HT-29 (cell line): ENCODE measurements at places on chromosomes 3 and 15.

DNA sequence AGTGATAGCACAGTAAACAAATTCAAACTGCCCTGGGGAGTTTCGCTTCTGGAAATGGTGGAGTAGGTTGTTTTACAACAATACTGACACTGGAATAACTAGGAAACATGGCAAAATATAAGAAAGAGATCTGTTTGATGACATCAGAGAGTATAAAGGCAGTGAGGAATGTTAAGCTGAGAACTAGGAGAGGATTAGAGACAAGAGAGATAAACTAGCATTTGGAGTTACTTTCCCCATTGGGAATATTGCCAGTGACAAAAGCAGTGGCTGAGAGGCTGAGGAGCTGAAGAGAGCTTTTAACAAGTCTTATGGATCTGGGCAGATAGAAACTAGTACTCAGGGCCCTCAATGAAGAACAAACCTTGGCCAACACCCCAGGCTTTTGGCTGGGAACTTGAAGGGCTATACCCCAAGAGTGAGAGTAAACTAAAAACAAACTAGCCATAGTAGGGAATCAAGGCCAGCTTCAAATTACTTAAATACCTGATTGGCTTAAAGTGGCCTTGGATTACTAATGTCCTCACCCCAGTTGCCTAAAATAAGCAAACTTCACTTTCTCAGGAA lies 280.4 kb downstream of the KLF13 start:
- no peak for DNase-seq

DNA sequence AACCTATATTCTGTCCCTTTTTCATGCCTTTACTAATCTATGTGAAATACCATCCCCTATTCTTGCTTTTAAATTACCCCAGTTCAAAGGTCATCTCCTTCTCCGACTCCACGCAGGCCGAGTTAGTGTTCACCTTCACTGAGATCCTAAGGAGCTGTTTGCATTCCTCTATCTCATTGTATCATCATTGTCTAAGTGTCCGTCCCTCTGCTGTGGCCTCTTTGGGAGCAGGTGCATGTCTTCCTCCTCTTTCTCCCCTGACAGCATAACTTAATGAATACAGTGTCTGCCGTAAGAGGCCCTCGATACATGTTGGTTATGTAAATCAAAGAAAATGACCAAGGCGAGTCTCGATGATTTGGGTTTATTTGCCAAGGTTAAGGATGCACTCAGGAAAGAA lies 4.9 kb upstream of the PPP1R2 start:
- DNase-seq: no peak

GRCh38 chr15:60004846-60005351 lies 788 bp downstream of the FOXB1 start:
- DNase-seq: no peak

GRCh38 chr3:60307562-60308199 lies 943.6 kb downstream of the FHIT start:
- no peak for DNase-seq

DNA sequence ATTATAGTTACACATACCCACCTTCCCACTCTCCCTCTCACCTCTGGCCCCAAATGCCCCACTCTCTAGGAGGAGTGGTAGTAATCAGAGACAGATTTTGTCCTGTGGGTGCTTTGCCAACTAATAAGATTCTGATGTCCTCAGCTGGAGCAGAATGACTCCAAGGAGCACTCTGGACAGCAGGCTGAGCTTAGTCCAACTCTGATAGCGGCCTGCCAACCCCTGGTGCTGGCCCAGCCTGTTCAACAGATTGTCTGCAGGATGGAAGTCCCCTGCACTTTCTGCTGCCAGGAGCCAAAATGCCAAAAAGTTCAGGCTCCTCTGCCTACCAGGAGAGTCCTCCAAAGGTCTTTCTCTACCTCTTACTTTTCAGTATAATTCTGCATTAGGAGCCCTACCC lies 160.5 kb upstream of the UMPS start:
- DNase-seq: no peak

DNA sequence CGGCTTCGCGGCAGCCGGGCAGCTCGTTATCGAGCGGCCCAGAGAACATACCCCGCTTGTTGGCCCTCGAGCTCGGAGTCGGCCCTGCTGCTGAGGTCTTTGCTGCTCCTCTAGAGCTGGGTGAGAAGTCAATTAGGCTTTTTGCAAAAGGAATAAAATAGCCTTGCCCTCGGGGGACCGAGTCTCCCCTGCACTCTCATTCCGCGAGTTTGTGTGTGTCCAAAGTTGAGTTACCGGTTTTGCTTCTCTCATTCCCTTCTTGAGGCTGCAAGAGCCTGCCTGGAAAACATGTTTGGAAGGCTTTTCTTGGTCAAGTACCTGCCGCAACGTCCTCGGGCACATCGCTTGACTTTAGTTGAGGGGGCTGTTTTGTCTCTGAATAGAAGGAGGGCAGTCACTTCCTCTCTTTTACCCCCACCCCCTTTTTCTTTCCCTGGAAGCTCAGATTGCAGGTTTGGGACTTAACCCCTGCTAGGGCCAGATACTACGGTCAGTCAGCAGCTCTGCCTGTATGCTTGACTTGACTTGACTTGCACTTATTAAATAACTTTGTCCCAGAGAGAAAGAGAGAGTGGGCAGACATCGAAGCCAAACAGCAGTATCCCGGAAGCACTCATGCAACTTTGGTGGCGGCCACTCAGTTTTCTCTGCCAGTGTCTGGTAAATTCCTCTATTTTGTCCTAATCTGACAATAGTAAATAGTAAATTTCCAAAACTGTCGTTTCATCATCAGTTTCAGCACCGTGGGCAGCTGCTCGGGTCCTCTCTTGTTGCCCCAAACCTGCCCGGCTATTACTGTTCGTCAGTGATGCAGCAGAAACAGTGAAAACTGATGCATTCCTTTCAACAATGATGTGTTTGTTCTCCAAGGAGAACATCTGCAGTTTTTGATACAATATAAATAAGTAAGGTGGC lies 609 bp downstream of the RNF13 start:
- peak; percentile 74 for DNase-seq

DNA sequence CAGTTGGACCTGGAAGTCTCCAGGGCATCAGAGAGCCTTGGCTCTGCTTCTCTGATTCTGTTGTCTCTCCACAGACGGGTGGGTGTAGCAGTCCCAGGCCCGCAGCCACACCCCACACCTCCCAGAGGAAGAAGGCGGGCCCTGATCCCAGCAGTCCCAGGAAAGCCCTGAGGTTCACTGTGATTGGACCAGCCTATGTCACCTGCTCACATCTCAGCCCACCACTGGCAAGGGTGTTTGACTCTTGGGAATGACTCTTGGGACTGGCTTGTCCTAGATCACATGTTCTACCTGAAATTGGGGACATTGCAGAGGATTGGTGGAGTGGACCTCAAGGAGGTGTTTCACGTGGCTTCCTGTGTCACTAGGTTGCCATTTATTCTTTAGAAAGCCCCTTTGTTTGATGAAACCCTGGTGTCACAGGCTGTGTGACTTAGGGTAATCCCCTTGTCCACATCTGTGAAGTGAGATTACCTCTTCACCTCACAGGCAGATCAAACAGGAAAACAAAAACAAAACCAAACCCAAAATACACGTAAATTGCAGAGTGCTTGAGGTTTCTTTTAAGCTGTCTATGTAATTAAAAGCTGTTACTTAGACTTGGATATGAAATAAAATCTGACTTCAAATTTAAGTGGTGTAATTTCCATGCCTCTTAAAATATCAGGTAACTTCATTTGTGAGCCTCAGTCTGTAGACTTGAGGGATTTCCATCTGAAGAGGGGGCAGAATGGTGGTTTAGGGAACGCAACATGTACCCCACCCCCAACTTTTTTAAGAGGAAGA lies 26.7 kb downstream of the FLNB start:
- no peak for DNase-seq

DNA sequence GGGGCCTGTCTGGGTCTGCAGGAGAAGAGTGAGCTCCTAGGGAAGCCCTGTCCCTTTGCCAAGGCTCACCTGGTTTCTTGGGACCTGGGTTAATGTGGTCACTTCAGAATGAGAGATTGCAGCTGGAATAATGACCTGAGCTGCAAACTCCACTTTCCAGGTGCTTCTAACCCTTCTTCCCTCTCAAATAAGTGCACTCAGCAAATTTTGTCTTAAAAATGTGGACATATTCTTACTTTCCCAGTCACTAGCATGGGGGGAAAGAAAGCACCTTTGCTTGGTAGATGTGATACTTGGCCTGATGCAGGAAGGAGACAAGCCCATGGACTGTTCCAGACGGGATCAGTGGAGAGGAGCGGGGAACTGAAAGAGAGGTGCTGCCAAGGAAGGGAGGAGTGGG lies 38.9 kb upstream of the CDCP1 start:
- DNase-seq: no peak

GRCh38 chr3:1010228-1010627 lies 82.6 kb upstream of the CNTN6 start:
- DNase-seq: no peak

DNA sequence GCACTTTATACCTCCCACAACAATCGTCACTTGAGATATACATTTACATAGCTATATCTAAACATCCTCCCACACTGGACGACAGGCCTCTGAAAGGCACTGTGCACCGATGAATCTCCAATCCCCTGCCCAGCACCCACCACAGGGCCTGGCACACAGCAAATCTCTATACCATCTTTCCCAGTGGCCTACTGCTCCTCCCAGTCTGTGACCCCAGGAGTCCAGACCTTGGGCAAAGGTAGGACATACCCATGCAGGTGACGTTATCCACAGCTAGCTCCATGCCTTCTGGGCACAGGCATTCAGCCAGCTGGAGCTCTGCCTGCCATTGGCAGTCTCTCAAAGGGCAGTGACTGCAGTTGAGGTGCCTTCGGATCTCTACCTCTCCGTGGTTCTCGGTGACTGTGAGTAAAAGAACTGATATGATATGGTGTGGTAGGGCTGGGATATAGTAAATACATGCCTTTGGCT lies 5.8 kb downstream of the LTK start:
- DNase-seq: peak; percentile 38

DNA sequence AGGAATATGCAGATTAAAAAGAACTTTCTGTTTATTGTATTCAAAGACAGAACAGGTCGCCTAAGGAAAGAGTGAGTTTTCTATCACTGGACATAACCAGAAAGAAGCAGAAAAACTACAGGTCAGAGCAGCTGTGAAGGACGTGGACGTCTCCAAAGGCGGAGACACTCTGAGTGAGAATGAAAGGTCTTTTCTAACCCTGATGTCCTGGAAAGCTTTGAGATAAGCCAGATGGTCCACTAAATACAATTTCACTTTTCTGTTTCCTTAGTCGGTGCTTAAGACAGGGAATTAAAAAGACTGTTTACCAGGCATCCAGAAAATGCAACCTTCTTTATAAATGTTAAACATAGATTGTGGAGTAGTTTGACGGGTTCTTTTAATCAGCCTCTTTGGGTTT lies 360.4 kb downstream of the FGF12 start:
- DNase-seq: no peak

GRCh38 chr3:37112987-37113386 lies 61.4 kb downstream of the LRRFIP2 start:
- DNase-seq: no peak

- no peak for DNase-seq
Measured at GRCh38 chr3:175248832-175249231, 389.7 kb downstream of the NAALADL2 start.

- DNase-seq: peak; percentile 91
Measured at GRCh38 chr3:140715035-140715434, 37.2 kb downstream of the TRIM42 start.

- DNase-seq: no peak
Measured at GRCh38 chr3:129989414-129989813, 14.9 kb downstream of the TRH start.

DNA sequence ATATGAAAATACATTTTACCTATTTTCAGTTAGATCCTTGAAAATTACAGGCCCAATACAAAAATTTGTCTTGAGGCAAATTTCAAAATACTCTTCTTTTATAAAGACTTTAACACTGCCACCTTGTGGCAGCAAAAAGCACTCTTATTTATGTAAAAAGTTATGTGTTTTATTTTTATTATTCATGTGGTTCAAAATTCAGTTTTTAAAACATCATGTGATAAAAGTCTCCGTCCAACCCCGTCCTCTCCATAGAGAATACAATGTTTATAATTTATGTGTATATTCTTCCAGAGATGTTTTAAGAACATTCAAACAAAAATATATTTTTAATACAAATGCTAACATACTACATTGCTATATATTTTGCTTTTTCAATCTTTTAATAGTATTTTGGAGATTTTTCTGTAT lies 36.9 kb upstream of the TRIM59 start:
- DNase-seq: peak; percentile 48

- DNase-seq: no peak
Measured at GRCh38 chr15:27906802-27907201, 192.3 kb downstream of the OCA2 start.

DNA sequence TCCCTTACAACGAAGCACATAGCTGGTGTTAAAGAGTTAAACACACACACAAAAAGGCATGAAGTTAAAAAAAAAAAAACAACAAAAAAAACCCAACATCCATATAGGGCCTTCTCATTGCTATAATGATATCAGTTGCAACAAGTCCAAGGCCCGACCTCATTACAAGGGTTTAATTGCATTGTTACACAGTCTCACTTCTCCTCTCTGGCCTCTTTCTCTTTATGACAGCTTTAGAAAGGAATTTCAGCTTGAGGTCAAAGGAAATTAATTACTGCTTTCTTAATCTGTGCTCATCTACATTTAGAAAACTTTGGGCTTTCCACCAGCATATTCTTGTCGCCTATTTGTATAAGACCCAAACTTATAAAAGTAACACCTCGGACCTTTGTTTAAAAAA lies 342.1 kb downstream of the NR2F2 start:
- DNase-seq: no peak

GRCh38 chr15:35629766-35630165 lies 83.8 kb upstream of the DPH6 start:
- no peak for DNase-seq

DNA sequence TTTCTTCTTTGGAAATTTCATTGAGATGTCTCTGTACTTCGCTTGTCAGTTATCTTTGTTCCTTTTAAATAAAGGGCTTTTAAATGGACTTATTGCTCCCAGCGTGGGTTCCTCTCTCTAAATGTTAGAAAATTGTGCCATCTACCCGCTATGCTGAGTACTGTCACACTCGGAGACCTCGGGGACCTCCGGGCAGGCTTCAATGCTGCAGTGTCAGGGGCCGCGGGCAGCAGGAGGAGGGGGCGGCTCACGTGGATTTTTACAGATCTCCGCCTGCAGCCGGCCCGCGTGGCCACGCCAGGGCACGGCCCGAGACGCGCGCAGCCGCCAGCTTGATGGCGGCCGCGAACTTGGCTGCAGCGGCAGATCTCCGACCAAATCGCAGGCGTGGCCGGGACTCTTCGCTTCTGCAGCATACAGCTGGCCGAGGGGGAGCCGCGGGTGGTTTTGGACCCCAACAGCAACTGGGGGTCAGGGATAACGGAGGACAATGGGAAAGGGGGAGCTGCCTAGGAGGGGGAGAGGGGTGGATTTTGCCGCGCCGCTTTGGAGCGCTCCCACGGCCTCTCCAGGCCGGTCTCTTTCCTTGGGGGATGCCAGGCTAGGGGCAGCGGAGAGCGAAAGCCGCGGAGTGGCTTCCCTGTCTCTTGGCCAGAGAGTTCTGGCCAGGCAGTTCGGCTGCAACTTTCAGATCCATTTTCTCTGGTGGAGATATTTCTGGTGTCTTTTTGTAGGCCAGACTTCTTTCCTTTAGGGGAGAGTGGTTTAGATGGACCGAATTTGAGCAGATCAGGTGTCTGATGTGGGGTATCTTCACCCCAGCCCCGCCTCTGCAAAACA lies 15.3 kb downstream of the NR2F2 start:
- peak; percentile 74 for DNase-seq
